ENCODE measurements at places on chromosomes 12 and 14.

DNA sequence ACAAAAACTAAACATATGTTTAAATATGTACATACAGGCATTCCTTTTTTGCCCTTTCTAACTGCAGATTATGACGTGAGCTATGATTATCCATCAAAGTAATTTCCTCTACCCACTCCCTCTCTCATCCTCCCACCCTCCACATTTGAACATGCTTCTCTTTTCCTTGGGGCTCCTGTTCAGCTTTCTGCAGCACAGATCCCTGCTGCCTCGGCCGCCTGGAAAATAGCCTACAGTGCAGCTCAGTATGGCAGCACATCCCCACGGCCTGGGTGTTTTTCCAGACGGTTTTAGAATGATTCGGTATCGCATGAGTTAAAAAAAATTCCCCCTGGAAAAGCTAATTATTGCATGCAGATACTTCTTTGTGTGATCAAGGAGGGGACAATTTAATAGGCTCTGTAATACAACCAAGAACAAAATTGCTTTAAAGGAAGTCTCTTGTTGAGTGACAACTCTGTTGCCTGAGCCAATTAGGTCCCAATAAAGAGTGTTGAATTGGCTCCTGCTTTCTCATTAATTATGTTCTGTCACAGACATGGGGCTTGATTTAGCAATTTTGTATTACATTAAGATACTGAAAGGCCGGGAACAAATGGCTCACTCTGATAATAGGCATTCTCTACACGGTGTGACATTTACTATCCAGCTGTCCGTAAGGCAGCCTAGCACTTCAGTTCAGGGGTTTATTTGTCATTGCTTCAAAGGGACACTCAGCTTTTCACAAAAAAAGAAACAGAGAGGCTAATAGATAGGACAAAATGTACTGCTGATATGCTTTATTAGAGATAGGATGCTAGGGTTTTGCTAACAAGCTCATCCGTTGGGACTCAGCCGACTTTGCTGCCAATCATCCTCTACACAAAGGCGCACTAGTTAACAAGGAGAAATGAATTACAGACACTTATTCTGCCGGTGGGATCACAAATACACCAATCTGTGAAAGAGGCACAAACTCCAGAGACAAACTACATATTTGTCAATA is 285.8 kb upstream of the G2E3 start:
- DNase-seq, result no peak

- no peak for DNase-seq
Measured at GRCh38 chr12:66852765-66853164, 173.9 kb upstream of the GRIP1 start.

DNA sequence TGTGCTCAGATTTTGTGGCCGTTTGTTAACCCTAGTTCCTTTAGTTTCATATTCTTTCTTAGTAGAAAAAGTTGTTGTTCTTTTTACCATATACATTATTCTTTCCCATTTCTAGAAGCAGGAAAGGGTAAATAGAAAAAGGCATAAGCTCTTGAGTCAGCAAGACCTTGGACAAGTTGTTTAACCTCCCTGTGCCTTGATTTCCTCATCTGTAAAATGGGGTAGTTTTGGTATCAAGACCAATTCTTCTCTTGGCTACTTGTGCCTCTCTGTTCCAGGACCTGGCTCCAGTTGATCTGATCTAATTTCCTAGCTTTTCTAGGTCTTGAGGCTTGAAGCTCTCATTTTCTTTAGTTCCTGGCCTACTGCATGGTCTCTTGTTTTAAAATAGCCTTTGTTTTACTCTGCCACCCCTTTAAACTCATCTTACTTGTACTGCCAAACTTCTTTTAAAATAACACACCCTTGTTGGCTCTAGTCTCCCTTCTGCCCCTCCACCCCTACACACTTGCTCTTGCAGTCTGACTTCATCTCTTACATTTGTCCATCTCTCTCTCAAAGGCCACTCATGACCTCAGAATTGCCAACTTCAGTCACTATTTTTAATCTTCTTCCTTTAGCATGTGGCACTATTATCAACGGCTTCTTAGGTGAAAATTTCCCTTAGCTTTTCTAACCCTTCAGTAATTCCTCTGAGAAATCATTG is 143.7 kb downstream of the TTLL5 start:
- DNase-seq, result no peak

DNA sequence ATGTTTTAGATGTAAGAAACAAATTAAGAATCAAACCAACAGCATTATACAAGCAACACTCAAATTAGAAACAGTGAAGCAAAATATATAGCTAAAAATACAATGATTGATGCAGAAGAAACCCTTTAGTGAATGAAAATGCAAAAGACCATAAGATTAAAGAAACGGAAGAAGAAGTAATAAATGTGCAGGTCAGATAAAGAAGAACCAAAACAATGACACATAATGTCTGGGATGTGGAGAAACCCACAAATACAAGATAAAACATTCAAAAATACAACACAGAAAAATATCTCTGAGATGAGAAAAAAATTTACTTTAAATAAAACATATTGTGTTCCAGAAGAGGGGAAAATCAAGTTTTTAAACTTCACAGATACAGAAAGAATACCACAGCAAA is 73.4 kb upstream of the AVPR1A start:
- DNase-seq, result no peak

- peak; percentile 94 for DNase-seq
Measured at GRCh38 chr12:108734200-108734906, 3.0 kb upstream of the CORO1C start.

DNA sequence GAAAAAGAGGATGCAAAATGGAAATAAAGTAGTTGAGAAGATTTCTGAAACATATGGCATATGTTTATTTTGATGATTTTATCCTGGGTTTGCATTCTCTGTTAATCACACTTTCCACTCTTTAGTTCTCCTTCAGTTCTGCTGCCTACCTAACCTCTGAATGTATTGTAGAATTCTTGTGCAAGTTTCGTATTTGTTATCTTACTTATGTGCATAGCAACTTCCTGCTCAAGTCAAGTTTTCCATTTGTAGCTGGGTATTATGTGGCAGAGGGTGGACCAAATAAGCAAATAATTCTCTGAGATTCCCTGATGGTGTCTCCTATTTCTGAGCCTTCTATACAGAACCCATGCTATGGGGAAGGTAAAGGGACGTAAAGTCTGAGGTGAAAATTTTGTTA is 381.6 kb downstream of the FOXG1 start:
- no peak for DNase-seq

- no peak for DNase-seq
Measured at GRCh38 chr12:108106599-108106998, 22.5 kb upstream of the WSCD2 start.

DNA sequence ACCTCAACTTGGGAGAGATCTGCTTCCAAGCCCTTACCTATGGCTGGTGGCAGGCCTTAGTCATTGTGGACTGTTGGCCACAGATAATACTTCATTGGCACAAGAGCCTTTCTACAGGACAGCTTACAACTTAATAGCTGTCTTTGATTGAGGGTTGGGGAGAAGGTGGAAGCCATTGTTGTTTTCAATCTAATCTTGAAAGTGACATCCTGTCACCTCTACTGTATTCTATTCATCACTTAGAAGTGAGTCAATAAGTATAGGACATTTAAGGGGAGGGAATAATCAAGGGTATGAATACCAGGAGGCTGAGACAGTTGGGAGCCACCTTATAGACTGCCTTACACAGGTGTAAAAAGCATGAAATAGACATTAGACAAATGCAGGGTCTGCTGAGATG is 906.3 kb downstream of the NRXN3 start:
- DNase-seq, result no peak

GRCh38 chr12:48292040-48292439 is 58.7 kb downstream of the ZNF641 start:
- no peak for DNase-seq

DNA sequence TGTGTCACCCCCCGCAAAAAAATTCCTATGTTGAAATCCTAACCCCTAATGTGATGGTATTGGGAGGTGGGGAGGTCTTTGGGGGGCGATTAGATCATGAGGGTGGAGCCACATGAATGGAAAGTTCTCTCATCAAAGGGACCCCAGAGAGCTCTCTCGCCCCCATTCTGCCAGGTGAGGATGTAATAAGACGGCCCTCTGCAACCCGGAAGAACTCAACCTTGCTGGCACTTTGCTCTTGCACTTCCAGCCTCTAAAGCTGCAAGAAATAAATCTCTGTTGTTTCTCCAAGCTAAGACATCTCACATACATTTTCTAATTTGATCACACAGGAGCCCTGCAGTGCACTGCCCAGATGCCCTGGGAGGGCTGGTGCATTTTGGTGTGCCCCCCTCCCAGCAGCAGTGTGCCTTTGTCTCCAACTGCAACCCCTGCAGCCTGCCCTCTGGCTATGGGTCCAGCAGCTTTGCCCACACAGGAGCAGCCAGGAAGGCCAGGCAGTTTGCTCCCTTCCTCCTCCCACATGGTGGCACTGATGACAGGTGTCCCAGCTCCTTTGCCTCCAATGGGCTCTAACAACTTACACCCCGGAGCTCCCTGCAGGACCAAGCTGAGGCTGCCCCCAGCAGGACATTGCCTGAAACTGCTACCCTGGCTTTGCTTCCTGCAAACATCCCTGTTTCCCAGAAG is 59.3 kb downstream of the C14orf132 start:
- DNase-seq, result peak; percentile 70

GRCh38 chr14:49865431-49865859 is 12.9 kb upstream of the NEMF start:
- DNase-seq, result peak; percentile 74

GRCh38 chr12:115412831-115413230 is 728.9 kb upstream of the TBX3 start:
- DNase-seq, result no peak

DNA sequence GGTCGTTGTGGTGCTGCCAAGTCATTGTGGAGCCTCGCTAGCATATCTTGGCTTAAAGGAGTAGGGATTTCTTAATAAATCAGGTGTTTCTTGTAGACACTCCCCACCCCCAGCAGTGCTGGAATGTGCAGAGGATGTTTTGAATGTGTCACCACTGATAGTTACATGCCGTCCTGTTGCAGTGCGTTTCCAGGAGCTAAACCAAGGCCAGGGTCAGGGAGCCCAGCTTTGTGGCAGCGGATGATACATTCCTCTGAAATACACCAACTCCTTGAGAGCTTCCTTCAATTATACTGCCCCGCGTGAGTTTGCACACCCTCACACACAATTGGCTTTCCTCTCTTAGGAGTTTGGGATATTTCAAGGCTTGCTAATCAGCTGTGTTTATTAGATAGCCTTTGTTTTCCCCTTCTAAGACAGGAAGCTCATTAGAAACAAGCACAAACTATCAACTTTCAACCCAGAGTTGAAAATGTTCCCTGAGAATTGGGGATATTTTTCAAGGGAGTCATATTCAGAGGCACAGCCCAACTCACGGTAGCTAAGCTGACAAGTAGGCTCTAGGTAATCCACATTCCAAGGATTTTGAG is 154.9 kb downstream of the C12orf75 start:
- DNase-seq, result peak; percentile 11

- DNase-seq, result peak; percentile 54
Measured at GRCh38 chr14:60647081-60647836, 2.0 kb downstream of the SIX1 start.

- DNase-seq, result no peak
Measured at GRCh38 chr14:54697803-54698202, 130.9 kb downstream of the SAMD4A start.

DNA sequence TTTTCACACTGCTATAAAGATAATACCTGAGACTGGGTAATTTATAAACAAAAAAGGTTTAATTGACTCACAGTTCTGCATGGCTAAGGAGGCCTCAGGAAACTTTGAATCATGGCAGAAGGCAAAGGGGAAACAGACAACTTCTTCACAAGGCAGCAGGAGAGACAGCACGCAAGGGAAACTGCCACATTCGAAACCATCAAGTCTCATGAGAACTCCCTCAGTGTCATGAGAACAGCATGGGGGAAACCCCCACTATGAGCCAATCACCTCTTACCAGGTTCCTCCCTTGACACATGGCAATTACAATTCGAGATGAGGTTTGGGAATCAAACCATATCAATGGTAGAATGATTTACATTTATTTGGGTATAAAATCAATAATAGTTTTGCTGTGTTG is 558.5 kb downstream of the TMTC2 start:
- no peak for DNase-seq

- DNase-seq, result peak; percentile 23
Measured at GRCh38 chr12:100404769-100405407, 48.0 kb downstream of the SLC17A8 start.

DNA sequence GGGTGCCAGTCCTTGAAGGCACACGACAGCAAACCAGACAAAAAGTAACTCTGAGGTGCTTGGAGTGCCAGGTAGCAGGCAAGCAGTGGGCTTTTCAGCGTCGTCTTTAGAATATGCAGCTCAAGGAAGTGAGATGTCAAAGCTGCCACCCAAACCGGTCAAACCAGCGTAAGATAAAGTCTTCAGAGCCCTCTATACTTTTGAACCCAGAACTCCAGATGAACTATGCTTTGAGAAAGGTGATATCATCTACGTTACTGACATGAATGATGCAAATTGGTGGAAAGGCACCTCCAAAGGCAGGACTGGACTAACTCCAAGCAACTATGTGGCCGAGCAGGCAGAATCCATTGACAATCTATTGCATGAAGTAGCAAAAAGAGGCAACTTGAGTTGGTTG is 95.9 kb downstream of the TBX3 start:
- DNase-seq, result no peak

DNA sequence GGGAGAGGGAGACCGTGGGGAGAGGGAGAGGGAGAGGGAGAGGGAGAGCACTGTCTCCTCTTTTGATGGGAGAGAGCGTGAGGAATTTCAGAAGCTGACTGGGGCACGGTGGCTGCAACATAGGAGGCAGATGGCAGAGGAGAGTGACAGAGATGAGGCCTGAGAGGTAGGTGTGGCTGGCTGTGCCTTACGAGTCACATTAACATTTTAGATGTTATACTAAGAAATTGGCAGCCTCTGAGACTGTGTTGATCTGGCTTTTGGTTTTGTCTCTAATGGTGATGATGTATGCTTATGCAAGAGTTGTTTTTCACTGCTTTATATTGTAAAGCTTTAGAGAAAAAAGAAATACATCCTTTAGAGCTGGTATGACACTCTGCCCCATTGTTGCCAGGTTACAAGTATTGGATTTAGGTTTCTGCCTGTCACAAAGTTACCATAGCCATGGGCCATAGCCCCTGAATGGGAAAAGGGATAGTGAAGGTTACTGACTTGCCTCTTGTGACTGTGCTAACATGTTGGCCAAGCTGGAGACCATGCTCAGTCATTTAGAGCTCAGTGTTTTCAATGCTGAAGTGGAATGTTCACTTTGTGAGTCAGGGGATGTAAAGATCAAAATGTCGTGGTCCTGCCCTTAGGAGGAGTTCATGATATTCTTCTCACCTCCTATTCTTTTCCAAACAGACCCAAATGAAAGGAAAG is 186.2 kb downstream of the SYNE2 start:
- no peak for DNase-seq

DNA sequence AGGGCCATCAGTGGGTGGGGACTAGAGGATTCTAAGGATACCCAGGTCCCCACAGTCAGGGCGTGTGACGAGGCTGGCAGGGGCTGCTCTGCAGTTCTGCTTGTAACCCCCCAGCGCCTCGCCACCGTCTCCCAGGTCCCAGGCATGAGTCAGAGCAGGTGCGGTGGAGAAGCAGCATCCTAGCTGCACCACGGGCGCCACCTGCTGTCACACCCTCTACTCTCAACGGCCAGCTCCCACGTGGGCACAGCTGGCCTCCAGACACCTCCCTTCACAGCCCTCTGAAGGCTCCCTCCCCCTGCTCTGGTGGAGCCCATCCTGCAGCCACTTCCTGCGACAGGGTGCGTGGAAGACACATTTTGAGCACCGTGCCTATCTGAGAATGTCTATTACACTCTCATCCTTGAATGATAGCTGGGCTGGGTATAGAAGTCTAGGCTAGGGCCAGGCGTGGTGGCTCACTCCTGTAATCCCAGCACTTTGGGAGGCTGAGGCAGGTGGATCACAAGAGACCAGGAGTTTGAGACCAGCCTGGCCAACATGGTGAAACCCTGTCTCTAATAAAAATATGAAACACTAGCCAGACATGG is 6.9 kb upstream of the NUDT14 start:
- DNase-seq, result no peak

All from PC-9 (cell line).